Activated CD4-positive, alpha-beta T cell treated with anti-CD3 and anti-CD28 coated beads, Interleukin-2, amount 10 ng/mL, durations not matched to agents 7 days and 5 days (primary cell): ENCODE measurements at places on chromosomes 2 and 18. TPM values are rescaled to one million over a fixed set of nuclear protein-coding genes. Genes with fewer than 3 reads are reported as not detected.
A peak's percentile ranks its signal among the peaks of the same experiment; 100 is the strongest.

Gene ZNF512
- 42.3 TPM for total RNA-seq

Gene CRACDL
- 0.22 TPM for total RNA-seq

DNA sequence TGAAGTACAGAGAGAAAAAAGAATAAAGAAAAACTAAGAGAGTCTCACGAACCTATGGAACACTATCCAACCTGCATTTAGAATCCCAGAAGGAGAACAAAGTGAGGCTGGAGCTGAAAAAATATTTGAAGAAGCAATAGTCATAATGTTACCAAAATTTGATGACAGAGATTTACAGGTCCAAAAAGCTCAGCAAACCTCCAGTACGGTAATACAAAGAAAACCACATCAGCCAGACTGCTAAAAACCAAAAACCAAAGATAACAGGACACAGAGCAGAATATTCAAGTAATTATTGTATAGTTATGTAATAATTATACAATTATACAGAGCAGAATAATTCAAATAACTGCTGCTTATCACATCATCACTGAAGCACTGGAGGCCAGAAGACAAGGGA lies 23.7 kb downstream of the ATL2 start:
- H3K27ac ChIP-seq = no peak overlapping the region
- peaks cover 26% of the 10 kb centered on the region for H3K36me3 ChIP-seq
- H3K4me1 ChIP-seq = peaks cover 22% of the 10 kb centered on the region
- DNase-seq = no peak
- peak overlapping the region; percentile 15 for H3K4me3 ChIP-seq
- H3K27me3 ChIP-seq = no peaks in the 10 kb centered on the region

GRCh38 chr18:71798986-71799673 lies 745.0 kb downstream of the CBLN2 start:
- no peak overlapping the region for H3K4me3 ChIP-seq
- no peaks in the 10 kb centered on the region for H3K36me3 ChIP-seq
- no peak for DNase-seq
- H3K4me1 ChIP-seq = no peaks in the 10 kb centered on the region
- H3K27ac ChIP-seq = no peak overlapping the region

GRCh38 chr2:126802774-126803433 lies 95.8 kb upstream of the TEX51 start:
- H3K4me3 ChIP-seq = no peak overlapping the region
- no peaks in the 10 kb centered on the region for H3K4me1 ChIP-seq
- H3K36me3 ChIP-seq = no peaks in the 10 kb centered on the region
- H3K27ac ChIP-seq = no peak overlapping the region
- DNase-seq = no peak
